ENCODE measurements at places on chromosomes 6 and 20. TPM values are rescaled to one million over a fixed set of nuclear protein-coding genes. Genes with fewer than 3 reads are reported as not detected.

- no peak for DNase-seq
Measured at GRCh38 chr6:12927746-12928145, 211.2 kb downstream of the PHACTR1 start.

- no peak for DNase-seq
Measured at GRCh38 chr20:31573555-31574321, 31.4 kb upstream of the ID1 start.

Gene F13A1
- polyA plus RNA-seq = 27.4 TPM

DNA sequence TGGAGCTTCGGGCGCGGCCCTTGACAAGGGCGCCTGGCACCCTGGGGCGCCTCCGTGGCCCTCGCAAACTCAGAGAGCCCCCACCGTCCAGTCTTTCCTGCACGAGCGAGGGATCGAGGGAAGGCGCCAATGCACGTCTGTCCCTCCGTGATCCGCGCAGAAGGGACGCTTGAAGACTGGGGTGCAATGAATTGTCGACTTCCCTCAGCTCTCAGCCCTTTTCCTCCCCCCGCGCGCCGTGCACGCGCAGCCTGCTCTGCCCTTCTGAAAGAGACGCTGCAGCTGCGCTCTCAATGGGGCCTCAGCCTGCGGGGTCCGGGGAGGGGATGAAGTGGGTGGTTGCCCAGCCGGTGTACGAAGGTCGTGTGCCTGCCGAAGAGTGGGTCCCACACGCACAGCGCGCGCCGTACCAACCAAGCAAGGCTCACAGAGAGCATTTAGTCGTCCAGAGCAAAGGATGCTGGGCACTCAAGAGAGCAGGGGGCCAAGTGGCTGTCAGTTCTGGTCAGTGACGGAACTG is 5.5 kb upstream of the SOX4 start:
- DNase-seq = no peak

Gene PRPH2
- polyA plus RNA-seq = 2.6 TPM

- no peak for DNase-seq
Measured at GRCh38 chr6:71197267-71197666, 91.3 kb upstream of the OGFRL1 start.

DNA sequence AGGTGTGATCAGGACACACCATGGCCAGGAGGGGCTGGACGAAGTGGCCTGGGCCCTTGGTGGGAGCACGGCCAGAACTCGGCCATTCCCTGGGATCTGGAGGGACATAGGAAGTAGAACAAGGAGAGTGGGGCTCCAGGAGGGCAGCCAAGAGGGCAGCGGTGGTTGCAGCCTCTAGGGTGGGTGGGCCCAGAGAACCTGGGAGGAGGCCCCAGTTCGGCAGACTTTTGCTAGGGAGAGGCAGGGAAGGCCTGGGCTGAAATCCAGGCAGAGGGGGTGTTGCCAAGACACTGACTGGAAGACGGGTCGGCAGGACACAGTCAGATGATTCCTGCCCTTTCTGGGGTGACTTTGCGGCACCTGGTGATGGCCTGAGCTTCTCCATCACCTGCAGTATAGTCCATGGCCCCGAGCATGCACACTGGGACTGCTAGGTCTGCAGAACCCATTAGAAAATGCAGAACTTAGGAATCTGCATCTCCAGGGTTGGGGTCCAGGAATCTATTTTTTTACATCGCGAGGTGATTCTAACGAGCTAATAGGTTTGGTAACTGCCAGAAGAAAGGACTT is 224.8 kb downstream of the SYNDIG1 start:
- no peak for DNase-seq

Gene ID1
- polyA plus RNA-seq = 16.6 TPM

- DNase-seq = no peak
Measured at GRCh38 chr20:34888468-34888867, 12.1 kb downstream of the ACSS2 start.

GRCh38 chr6:71509191-71510005 is 220.8 kb downstream of the OGFRL1 start:
- no peak for DNase-seq

Gene SASH1
- polyA plus RNA-seq = 34.0 TPM

- DNase-seq = no peak
Measured at GRCh38 chr20:37590938-37591490, 63.3 kb upstream of the BLCAP start.

GRCh38 chr6:7215798-7216231 is 97.2 kb downstream of the SSR1 start:
- no peak for DNase-seq

DNA sequence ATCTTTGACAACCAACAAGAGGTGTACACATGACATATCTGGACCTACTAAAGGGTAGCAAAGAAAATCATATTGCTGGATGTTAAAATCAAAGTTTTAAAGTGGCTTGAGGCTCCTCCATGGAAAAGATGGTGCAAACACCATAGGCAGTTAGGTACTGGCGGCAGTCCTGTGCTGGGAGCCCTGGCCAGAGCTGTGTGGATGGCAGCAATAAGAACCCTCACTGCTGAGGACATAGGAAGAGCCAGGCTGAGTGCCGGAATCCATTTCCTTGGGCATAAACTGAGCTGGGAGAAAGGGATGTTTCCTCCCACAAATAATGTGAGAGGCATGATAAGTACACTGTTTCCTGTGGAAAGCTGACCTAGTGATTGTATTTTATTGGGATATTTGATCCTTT is 89.9 kb downstream of the ARID1B start:
- DNase-seq = no peak

GRCh38 chr20:57500962-57501361 is 24.0 kb downstream of the CTCFL start:
- no peak for DNase-seq

GRCh38 chr20:19070681-19071445 is 141.6 kb upstream of the SLC24A3 start:
- DNase-seq = no peak

DNA sequence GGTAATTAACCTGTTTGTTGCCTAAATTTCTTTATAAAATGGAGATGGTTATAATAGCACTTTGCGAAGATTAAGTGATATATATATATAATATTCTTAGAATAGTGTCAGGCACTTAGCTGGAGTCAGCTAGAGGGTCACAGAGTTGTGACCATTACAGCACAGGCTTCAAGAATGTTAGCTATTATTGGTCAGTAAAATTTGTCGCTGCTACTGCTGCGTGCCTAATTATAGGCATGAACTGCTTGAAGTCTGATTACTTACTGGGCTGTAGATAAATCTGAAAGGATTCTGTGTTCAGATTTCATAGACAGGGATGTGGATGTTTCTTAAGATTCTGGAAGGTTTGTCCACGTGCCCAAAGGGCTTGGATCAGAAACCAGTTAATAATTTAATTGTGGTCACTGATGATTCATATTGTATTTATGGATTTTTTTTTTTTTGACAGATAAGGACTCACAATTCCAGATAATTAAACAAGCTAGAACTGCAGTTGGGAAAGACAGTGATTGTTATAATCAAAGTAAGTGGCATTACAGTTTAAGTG is 4.7 kb downstream of the SNRNP48 start:
- DNase-seq = no peak

Gene GOPC
- polyA plus RNA-seq = 44.4 TPM

DNA sequence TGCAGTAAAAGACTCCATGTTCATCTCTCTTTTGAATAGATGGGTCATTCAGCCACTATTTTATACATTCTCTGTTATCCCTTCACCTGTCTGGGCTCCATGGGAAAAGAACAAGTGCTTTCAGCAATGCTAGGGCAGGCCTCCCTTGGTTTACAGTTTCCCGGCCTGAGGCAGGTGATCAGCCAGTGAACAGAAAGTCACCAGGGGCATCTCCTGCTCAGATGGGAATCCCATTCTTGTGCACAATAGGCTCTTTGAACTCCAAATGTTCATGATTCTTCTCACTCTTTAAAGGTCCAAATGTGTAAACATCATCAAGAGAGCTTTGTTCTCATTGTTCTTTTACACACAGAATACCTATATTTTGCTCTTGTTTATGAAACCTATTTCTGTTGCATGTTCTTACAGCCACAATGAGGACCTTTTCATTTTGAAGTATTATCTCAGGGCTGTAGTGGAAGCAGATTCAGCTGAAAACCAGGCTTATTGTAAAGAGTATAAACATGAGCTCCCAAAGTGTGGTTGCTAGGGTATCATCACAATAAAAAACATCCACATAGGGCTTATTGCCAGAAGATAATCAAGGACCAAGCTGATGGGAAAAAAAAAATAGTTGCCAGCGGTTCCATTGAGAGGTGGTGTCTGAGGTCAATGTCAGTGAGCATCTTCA is 267.1 kb upstream of the SGK1 start:
- no peak for DNase-seq

DNA sequence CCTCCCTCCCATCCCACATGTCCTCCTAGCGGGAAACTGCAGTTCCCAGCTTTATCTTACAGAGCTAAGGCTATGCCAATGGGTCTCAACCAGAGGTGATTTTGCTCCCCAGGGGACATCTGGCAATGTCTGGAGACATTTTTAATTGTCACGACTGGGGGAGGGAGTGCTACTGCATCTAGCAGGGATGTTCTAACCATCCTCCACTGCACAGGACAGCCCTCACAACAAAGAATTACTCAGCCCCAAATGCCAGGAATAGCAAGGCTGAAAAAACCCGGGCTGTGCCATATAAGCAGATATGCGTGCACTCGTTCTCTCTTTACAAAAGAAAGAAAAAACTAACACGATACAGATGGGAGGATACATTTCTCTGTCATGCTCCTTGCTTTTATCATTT is 8.5 kb downstream of the MRPS18A start:
- no peak for DNase-seq

DNA sequence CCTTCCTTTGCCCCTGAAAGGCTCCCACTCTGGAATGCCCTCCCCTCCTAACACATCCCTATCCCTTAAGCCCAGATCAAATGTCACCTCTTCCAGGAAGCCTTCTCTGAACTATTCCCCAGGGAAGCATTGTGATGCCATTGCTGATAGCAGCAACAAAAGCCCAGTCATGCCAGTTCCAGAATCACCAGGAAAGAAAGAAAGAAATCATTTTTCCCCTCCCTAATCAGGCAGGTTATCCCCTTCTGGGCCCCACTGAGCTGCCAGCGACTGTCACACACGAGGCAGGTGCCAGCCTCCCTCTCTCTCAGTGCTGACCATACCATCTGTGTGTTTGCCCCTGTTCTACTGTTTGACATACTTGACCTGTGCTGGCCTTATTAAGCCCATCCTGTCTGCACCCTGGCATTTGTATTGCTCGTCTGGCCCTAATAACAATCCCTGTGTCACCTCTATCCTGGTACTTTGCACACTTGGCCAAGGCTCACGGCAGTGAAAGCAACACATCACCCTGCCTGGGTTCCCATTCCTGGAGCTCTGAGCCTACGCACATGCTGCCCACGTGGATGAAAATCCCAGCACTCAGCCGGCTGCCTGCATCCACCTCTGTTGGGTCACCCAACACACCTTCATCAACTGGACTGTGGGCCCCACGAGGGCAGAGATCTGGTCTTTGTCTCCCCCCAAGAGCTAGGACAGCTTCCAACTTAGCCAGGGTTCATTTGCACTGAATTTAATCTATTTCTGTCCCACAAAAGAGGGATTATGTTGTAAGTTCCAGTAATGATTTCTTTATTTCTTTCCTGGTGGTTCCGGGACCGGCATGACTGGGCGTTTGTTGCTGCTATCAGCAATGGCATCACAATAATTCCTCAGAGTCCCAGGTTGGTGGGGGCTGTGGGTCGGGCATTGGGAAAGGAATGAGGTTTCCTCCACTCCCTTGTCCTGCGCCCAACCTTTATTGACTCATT is 5.3 kb upstream of the BPIFB1 start:
- DNase-seq = no peak

GRCh38 chr6:24926192-24926591 is 9.6 kb downstream of the RIPOR2 start:
- DNase-seq = no peak

DNA sequence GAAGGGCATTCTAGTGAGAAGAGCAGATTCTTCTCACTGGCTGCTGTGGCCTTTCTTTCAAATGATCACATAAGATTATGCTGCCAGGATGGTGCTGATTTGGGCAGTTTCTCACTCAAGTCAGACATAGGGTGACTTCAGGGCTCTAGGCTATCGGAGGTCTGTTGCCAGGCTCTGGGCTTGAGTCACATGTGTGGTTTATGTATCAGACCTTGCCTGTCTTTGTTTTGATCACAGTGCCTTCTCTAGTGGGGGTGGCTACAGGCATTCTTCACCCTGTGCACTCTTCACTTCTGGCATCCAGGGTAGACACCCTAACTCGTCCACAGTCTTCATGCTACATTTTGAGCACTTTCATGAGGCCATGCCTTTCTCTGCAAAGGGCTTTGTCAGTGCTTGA is 823.7 kb upstream of the MAN1A1 start:
- no peak for DNase-seq

- no peak for DNase-seq
Measured at GRCh38 chr6:142728910-142729481, 216.0 kb downstream of the HIVEP2 start.

Gene ECT2L
- 0.29 TPM for polyA plus RNA-seq

Gene ADISSP
- polyA plus RNA-seq = 21.6 TPM

DNA sequence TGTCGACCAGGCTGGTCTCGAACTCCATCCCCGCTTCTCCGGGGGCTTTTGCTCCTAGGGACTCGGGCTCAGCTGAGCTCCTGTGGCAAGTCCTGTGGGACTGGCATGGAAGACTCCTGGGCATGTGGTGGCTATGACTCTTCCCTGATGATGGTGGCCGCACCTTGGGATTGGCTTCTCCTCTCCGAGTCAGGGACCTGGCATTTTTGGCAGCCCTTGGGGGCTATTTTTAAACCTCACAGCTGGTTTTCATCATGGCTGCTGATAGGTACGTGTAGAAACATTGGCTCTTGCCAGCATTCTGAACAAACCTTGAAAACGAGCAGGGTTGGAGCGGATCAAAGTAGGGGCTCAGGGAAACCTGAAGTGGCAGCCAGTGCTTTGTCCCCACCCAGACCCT is 54.1 kb downstream of the RBM38 start:
- DNase-seq = no peak

Gene ADGRF4
- not detected for polyA plus RNA-seq

Gene MCCD1
- polyA plus RNA-seq = not detected

Gene PNPLA1
- polyA plus RNA-seq = 0.06 TPM

- DNase-seq = no peak
Measured at GRCh38 chr20:1278993-1279392, 12.9 kb downstream of the SNPH start.

Gene PACSIN1
- polyA plus RNA-seq = 1.1 TPM
